ENCODE measurements at places on chromosomes 16 and 17.

DNA sequence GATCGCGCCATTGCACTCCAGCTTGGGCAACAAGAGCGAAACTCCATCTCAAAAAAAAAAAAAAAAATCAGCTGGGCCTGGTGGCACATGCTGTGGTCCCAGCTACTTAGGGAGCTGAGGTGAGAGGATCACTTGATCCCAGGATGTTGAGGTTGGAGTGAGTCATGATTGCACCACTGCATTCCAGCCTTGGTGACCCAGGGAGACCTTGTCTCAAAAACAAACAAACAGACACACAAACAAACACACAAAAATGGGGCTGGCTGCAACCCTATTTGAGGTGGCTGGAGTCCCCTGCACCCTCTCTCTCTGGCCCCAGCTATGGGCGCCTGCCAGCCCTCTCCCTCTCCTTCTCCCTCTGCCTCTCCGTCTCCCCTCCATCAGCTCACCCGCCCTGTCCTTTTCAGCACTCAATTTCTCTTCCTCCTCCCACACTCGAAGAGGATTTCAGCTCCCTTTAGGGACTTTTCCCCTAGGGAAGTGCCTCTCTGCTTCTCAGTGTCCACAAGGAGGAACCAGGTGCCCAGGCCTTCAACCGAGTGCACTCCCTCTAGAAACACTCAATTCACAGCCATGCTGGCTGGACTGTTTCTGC lies 17.5 kb upstream of the TFAP4 start:
- DNase-seq = peak; percentile 91

- DNase-seq = no peak
Observed at GRCh38 chr17:9331279-9332131, 244.1 kb downstream of the STX8 start.

DNA sequence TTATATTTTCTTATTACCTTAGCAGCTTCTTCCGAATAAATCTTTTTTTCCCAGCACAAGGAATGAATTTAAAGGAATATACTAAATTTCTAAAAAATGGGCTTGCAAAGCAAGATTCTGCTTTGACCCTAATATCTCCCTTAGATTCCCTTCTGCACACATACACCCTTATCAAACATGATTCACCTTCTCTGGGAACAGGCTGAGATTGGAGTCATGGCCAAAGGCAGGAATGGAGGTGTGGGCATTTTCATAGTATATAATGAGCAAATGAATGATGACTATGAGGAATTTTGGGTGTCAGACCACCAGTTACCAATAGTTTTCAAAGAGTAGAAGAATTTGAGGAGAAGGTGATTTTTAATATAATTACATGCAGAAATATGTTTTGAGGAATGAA lies 231.3 kb upstream of the CDH11 start:
- DNase-seq = no peak

DNA sequence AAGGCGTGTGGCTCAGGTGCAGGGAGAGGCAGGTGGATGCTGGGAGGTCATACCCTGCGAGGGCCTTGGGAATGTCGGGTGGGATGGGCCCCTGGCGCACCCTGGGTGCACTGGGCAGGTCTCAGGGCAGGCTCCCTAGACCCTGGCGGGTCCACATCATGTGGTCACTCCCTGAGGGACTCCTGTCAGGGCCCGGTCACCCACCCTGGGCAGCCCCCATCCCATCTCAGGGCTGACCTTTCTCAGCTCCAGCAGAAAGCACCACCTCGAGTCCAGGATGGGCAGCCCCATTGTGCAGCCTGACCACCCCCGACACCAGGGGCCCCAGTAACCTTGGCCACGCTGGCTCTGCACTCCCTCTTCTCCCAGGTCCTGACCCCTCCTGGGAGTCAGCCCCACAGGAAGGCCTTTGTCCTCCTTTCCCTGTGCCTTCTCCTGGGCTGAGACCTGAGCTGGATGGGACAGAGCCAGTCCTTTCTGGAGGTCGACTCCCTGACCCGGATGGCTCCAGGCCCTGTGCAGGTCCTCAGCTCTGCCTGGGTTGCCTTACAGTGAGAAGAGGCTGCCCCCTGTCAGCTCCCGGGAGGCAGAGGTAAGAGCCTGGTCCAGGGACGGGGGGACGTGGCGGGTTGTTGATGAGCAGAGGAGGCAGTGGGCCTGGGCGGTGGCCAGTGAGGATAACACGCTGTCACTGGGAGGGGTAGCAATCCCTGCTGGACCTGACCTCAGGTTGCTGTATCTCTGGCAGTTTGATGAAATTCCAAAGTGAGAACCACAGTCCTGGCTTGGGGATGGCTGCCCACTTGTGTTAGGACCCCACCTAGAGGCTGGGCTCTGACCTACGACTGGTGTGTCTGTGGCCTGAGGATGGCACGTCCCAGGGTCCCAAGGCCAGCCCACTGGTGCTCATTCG lies 77.9 kb downstream of the GOSR1 start:
- DNase-seq = peak; percentile 10

DNA sequence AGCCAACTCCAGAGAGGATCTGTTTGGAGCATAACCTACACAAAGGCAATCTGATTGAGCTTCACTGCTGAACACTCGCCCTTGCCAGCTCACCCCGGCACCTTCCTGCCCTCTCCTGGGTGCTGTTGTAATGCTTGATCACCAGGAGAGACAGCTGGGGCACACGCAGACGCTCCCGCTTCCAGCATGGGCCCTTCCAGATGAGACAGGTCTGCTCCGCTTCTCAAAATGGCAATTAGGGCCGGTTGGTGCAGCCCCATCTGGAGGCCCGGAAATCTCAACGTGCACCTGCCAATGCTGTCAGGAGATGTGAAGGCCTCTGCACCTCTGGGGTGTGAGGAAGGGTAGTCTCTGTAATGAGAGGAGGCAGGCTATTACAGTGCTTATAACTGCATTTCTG lies 206.1 kb downstream of the ABCC12 start:
- DNase-seq = no peak

DNA sequence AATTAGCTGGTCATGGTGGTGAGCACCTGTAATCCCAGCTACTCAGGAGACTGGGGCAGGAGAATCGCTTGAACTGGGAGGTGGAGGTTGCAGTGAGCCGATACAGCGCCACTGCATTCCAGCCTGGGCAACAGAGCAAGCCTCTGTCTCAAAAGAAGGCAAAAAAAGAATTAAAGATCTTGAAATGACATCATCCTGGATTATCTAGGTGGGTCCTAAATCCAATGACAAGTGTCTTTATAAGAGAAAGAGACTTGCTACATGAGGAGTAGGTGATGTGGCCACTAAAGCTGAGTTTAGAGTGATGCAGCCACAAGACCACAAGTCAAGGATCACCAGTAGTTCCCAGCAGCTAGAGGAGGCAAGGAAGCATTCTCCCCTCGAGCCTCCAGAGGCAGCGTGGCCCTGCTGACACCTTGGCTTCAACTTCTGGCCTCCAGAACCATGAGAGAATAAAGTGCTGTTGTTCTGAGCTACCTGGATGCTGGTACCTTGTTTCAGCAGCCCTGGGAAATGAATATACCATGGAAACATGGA lies 15.8 kb downstream of the CIITA start:
- DNase-seq = no peak

DNA sequence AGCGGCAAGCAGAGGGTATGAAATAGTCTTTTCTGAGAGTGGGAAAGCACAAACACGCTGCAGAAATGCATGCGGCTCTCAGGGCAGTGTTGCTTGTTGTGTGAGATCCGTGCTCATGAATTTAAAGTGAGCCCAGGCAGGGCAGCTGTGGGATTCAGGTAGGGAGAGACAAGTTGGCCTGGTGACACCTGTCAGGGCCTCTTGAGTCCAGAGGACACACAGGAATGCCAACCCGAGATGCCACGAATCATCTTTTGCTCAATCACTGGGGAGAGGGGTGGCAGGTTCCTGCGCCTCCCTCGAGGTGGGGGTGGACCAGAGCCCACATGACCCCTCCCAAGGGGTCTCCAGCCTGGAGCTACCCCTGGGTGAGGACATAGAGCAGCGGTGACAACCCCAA lies 211.9 kb downstream of the GSG1L start:
- no peak for DNase-seq

DNA sequence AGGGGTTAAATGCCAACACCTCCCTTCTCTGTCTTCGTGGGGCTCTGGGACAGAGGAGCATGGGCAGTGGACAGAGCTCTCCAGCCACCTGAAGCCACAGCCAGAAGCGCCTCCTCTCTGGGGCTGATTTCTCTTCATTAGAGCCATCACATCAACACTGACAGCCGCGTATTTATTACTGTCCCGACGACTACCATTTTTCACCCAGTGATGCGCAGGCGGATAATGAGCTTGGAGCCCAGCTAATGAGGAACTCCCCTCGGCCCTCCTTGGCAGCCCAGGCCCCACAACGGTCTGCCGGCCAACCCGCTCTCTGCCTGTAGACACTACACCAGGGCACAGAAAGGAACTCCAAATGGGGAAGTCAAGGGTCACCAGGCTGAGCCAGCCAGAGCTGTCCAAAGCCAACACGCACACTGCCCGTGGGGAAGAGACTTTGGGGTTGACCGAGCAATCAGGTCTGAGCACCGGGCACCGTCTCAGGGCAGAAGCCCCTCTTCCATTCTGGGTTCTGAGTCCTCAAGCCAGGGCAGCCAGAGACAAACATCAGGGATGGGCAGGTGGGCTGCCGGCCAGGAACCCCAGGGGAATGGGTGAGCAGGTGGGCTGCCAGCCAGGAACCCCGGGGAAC lies 13.2 kb downstream of the SDK2 start:
- DNase-seq = no peak

GRCh38 chr17:74858672-74859458 lies 820 bp downstream of the GRIN2C start:
- DNase-seq = no peak

- no peak for DNase-seq
Observed at GRCh38 chr17:82390860-82391435, 19.4 kb downstream of the UTS2R start.

GRCh38 chr17:43171586-43172487 lies 823 bp downstream of the NBR1 start:
- peak; percentile 95 for DNase-seq

DNA sequence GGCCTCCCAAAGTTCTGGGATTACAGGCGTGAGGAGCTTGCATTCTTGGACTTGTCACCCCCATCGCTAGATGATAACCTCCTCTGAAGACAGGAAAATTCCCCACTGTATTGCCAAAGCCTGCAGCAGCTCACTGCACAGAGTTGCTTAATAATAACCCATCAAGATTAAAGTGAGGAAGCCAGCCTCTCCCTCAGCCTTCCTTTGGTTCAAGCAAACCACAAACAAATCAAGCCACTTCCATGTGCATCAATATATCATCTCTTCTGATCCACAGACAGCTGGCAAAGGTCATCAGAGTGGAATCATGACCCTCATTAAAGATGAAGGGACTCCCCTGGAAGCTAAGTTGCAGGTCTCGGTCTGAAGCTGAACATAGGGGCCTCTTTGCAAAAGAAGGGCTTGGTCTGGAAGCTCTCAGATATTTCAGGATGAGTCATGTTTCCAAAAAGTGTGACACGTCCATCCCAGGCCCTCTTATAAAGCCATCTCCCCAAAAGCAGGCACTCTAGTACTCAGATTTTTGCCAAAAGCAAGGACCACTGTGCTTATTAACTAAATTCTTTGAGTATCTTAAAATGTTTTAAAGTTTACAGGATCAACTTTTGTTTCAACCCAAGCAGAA lies 4.8 kb downstream of the EMP2 start:
- DNase-seq = no peak

GRCh38 chr16:3187798-3188674 lies at the start of gene OR1F1:
Gene OR1F1, plus strand, starts transcription at chr16:3188204.
- DNase-seq = peak; percentile 87

- DNase-seq = no peak
Observed at GRCh38 chr16:73886426-73886825, 410.2 kb upstream of the PSMD7 start.

DNA sequence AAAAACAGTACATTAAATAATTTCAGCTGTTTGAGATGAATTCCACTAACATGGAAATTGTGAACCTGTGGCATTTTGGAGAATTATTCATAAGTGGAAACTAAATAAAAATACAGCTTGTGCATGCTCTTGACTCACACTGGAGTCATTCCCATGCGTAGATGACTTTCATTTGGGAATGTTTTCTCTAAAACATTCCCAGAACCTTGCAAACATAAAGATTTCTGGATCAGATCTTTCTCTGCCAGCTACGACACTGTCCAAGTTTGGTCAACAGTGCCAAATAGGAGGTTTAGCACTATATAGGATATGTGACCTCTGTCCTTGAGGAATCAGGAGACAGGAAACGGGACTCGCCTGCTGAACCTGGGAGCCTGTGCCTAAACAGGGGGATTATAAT lies 400.9 kb downstream of the SLC39A11 start:
- DNase-seq = no peak

DNA sequence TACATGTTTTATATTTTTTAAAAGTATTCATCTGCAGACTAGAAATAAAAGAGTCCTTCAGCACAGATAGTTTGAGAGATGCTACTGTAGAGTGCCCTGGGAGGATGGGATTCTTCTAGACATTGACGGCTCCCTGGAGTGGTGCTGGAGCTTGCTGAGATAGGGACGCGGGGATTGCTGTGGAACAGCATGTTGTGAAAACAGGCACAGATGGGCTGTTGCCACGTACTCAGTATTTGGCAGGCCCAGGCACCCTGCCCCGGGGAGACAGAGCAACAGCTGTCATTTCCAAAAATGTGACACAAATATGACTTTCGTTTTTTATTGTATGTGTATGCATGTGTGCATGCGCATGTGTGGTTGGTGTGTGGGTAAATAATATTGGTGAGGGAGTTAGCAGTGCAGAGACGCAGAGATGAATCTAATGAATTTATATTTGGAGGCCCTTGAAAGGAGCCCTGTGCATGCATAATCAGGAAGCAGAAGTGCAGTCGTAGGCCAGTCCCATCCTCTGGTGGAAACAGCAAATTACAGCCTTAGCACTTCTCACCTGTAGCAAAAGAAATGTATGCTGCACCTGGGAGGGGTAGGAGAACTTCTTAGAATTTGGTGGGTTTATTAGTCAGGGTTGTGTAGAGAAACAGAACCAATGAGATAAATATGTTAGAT lies 6.2 kb upstream of the ABCA8 start:
- DNase-seq = no peak

DNA sequence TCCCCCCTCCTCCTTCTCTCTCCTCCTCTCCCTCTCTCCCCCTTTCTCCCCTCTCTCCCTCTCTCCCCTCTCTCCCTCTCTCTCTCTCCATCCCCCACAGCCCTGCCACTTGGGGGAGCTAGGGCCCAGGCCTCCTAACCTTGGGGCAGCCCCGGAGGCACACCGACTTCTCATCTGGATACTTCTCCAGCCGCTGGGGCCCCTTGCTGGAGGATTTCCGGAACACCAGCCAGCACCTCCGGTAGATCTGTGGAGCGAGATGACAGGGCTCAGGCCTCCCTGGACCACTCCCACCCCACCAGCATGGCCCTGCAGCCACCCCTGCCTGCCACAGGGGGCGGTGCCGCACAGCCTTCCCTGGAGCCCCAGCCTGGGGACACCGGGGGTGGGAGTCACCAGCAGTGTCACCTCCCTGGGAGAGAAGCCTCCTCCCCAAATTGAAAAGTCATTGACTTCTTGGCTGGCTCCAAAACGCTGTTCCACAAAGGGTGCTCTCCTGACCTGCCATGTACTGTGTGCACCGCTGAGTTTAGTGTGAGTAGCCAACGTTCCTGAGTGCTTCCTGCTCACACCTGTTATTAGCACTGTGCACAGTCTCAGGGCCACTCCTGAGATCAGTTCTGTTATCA lies 10.5 kb downstream of the DOK4 start:
- DNase-seq = peak; percentile 38

All from kidney tubule cell (primary cell).